ENCODE measurements at places on chromosomes 16 and 17.

- no peak for DNase-seq
These were observed 5.3 kb upstream of the NOD2 start for GRCh38 chr16:50688083-50688482.

DNA sequence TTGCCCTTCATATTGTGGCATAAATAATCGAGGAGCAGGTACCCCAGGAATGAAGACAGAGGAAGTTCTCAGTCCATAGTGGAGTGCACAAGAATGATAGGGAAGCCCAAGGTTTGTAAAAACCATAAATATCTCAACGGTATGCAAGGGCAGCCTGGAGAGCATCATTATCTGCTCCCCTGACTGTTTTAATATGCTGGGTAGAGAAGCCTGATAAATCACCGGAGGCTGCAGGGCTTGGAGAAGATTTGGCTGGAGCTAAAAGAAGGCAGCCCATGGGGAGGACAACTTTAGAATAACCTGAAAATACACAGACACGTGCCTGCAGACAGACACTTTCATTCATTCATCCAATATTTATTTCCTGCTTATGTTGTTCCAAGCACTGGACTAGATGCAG is 205.2 kb upstream of the RPL38 start:
- DNase-seq = no peak

GRCh38 chr17:66569572-66569971 is 265.3 kb upstream of the CACNG5 start:
- no peak for DNase-seq

DNA sequence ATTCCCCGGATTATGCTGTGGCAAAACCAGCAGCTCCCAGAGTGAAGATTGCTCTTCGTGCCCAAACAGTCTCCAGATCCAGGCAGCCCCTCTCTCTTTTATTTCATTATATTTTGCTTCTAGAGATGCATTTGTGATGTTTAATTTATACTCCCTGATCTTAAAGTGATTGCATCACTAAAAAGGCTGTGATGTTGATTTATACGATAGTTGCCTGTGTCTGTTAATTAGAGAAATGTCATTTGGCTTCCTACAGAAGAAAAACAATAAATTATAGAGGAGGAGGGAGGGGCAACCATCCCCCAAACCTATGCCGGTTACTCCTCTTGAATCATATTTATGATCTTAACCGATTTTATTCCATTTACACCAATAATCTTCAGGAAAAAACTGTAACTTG is 615.3 kb downstream of the TOX3 start:
- DNase-seq = no peak

DNA sequence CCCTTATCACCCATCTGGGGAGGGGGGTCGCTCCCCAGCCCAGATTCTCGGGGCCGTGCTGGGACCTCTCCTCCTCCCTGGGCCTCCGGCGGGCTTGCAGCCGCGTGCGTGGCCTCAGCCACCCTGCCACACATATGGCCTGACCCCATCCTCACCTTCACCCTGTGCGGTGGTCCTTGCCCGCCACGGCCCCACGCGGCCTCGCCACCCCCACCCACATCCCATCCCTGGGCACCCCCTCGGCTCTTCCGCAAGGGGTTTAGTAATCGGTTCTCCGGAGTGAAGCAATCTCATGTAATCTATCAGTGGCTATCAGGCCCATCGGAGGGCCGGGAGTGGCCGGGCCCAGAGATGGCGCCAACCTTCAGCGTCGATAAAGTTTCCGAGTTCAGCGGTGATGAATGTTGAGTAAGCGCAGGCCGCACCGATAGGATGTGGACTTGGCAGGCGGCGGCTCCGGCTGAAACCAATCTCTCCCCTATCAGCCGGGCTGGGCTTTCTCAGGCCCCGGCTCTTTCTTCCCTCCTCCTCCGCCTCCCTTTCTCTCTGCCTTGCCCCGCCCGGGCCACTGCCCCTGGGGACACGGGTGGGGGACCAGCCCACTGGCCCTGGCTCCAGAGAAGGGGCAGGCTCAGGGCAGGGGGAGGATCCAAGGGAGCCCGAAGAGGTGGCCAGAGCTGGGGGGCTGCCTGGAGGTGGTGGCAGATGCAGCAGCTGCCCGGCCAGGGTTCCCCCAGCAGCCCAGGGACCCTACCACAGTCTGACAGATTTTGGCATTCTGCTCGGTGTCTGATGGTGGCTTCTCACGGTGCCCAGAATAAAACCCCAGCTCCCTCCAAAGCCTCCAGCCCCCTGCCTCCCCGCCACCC is 20.8 kb downstream of the ZFPM1 start:
- DNase-seq = no peak

Data from CD4-positive, alpha-beta T cell treated with Interleukin-15 for 4 hours (primary cell).